ENCODE measurements at places on chromosomes 13 and 19.

DNA sequence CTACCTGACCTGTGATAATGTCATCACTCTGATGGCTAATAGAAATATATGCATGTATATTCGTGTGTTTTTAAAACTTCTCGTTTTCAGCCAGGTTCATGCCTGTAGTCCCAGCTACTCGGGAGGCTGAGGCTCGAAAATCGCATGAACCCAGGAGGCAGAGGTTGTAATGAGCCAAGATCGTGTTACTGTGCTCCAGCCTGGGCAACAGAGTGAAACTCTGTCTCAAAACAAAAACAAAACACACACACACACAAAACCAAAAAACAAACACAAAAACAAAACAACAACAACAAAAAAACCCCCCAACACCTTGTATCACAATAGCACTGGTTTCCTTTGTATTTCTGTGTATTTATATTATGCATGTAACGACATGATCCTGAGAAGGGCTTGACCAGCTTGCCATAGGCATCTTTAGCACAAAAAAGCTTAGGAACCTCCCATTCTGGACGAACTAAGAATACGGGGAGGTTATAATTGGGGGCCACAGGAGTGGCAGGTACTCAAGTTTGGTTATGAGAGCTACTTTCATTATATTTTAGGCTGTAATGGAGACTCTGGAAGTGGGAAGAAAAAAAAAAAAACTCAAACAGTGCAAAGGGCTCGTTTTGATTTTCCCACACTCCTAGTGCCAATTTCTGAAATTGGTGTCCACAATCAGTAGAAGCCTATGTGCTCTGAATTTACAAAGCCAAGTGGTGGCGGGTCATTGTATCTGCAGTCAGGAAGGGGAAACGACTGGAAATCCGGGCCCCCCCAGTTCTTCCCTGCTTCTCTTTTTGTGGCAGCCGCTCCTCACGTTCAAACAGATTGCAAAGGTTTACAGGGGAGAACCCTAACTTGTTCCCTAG is 1.2 kb upstream of the ACP7 start:
- DNase-seq = no peak

- DNase-seq = no peak
Measured at GRCh38 chr13:20114066-20114610, 46.7 kb downstream of the GJA3 start.

DNA sequence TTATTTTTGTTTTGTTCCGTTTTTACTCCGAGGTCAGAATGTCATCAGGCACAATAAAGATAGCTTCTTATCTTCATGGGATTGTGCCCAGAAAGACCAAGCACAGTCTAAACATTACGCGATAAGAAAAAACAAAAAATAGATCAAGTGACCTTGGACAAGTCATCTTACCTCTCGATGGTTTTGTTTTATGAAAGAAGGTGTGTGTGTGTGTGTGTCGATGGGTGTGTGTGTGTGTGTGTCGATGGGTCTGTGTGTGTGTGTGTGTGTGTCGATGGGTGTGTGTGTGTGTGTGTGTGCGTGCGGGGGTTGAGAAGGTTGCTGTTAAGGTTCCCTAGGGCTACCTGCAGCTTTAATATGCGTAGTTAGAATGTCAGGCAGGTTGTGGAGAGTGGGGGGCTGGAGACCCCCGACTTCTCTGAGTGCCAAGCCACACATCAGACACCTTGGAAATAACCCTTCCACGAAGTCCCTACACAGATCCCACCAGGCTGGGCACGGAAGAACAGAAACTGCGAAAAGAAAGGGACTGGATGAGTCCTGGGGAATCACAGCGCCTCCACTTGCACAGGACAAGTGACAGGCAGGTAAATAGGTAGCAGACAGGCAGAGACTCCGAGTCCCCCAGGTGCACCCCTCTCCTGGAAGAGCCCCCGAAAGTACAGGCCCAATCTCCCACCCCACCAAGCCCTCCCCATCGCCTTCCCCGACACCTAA is 458 bp upstream of the ATP8A2 start:
- no peak for DNase-seq

DNA sequence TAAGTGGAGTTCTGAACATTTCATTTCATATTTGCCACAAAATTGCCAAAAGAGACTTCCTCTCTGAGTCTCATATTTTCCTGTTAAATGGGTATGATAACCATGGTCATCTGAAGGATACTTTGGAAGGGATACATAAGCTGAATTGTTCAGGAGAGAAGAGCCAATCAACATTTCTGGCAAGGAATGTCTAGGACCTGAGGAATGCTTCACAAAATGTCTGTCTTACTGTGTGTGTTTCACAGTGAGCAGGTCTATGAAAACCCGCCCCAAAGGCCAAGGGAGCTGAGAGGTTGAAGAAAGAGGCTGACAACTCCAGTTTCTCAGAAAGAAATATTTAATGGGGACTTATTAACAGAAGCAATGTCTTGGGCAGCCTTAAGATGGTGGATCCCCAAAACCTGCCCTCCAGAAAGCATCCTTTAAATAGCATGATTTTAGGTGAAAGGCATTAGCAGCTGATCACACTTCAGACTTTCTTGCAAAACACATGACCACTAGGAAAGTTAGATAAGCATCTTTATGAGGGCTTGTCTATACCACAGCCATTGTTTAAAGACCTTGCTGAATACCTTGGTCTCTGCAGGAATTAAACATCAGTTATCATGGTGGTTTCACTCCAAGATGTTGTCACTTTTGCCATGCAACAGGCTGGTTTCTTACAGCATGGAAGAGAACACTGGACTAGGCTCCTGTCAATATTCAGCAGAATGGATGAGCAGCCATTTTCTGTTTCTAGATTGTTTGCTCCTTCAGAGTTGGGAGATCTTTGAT is 78.9 kb downstream of the TNFSF11 start:
- DNase-seq = no peak

DNA sequence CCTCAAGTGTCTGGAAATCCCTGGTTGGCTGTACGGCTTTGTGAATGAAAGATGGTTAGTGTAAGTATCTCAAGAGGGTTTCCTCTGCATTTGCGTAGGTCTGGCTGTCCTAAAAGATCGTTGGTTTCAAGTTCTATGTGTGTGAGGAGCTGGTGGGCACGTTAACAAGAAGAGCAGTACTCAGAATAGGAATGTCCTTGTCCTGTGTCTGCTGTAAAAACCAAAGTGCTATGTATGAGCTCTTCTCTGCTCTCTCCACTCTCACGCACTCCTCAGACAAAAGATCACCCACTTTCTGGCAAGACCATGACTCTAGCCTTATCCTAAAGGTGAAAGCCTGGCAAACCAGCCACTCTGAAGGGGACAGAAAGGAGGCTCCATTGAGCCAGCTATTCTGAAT is 39.1 kb downstream of the USP12 start:
- no peak for DNase-seq

DNA sequence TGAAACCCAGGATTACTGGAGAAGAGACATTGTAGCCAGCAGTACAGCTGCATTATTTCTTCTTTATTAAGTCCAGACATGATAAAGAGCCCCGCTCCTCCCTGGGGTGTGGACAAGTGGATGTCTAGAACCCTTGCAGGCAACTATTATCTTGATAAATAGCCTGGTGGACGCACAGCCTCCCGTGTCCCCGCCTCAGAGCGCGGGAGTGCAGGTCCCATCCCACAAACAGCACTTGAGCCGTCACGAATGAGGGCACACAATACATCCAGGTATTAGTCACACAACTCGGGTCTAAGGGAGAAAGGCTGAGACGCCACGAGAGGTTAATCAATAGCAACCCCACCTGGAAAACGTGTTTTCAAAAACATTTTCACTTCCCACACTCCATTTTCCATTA is 213.2 kb upstream of the SOX1 start:
- no peak for DNase-seq

DNA sequence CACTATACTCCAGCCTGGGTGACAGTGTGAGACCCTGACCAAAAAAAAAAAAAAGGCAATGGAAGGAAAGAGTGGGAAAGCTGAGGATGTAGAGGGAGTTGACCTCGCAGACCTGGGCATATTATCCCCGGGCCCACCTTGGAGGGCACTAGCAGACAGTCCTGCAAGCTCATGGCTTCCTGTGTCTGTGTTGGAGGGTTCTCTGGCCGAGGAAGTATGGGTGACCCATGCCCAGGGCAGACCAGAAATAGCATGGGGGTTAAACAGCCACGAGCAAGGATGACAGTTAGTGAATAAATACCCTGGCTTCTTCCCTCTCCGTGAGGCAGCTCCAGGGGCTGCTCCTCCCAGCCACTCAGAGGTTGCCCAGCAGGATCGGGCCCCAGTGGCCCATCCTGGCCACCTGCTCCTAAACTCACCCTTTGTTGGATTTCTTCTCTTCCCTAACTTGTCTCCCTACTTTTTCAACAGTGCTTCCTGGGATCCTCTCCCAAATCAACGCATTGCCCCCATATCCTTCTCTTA is 485.8 kb downstream of the ZNF536 start:
- DNase-seq = no peak

GRCh38 chr13:61463024-61463423 is 47.4 kb upstream of the PCDH20 start:
- no peak for DNase-seq

- no peak for DNase-seq
Measured at GRCh38 chr13:21796066-21796465, 125.2 kb downstream of the FGF9 start.

GRCh38 chr13:49740870-49741269 is 49.6 kb upstream of the EBPL start:
- DNase-seq = no peak

DNA sequence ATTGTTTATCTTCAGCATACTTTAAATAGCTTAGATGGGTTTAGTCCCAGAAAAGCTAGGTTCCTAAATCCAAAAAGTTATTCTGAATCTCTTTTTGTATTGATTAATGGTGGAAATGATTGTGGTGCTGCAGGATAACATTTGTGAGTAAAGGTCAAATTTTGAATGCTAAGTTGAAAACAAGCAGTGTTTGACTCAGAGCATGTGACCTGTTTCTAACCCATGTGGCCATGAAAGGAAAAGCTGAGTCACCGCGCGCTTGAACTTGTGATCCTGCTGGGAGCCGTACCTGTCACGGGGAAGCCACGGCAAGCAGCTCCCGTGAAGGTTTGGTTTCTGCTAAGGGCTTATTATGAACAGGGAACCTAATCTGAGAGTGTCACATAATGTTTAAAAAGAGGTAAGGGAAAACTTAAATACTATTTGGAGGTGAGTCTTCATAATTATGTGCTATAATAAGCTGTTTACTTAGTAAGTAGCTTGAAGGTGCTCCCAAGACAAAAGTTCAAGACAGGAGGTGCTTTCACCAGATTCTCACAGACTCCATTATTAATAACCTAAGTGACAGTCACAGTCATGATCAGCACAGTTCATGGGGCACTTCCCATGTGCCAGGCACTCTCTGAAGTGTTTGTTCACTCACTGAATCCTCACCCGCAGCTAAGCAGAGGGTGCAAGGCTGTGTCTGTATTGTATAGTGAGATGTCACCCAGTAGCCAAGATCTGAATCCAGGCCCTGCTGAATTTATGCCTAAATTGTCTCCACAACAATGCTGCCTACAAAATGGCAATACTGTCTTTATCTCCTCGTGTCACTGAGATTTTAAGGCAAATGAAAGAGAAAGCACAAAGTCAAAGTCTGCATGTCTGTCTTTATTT is 286.5 kb downstream of the MYO16 start:
- peak; percentile 76 for DNase-seq

- DNase-seq = no peak
Measured at GRCh38 chr19:6261883-6262282, 17.9 kb downstream of the MLLT1 start.

DNA sequence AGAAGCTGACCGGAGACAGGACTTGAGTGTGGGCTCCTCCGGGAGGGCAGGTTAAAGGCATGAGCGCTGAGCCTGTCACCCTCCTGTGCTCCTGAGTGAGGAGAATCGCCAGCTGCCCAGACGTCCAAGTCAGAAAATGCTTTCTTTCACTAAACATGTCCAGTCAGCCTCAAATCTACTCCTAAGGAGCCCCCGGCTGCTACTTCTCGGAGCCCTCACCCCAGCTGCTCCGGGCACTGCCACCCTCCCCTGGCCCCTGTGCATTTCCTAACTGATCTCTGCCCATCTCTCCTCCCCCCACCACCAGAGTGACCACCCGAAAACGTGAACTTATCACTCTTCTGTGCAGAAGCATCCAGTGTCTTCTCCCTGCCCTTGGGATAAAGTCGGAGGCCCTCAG is 277.5 kb upstream of the SOX1 start:
- no peak for DNase-seq

GRCh38 chr19:10269333-10270179 is 1.4 kb upstream of the ICAM1 start:
- DNase-seq = peak; percentile 88

DNA sequence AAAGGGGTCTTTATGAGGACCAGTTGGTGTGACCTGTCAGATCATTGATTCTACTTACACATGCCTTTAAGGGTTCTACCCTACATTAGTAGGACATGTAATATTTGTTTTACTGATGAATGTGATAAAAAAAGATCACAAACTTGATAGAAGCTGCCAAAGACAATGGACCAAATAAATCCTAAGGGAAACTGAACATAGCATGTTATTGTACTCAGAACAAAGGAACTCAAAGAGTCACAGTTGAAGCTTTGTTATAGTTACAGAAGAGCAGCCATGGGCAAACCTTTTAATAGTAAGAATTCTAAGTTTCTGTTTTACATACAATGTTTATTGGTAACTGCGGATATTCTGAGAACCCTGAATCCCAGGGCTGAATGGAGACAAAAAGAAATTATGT is 780.1 kb downstream of the SLITRK6 start:
- no peak for DNase-seq

DNA sequence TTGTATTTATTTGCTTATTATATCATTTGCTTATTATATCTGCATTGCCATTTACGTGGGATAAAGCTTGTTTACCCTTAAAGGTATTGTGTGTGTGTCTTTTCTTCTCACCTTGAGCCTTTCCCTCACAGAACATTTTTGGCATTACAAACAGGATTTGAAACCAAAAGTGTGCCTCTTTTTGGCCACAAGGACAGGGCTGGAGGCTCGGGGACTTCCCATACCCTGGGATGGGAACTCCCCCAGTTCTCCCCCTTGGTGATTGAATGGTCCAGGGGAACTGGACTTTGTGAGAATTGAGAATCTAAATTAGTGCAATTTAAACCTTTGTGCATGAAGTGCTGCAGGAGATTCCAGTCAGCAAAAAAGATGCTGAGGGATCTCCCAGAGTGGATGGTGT is 2.4 kb upstream of the ZNF506 start:
- DNase-seq = no peak

DNA sequence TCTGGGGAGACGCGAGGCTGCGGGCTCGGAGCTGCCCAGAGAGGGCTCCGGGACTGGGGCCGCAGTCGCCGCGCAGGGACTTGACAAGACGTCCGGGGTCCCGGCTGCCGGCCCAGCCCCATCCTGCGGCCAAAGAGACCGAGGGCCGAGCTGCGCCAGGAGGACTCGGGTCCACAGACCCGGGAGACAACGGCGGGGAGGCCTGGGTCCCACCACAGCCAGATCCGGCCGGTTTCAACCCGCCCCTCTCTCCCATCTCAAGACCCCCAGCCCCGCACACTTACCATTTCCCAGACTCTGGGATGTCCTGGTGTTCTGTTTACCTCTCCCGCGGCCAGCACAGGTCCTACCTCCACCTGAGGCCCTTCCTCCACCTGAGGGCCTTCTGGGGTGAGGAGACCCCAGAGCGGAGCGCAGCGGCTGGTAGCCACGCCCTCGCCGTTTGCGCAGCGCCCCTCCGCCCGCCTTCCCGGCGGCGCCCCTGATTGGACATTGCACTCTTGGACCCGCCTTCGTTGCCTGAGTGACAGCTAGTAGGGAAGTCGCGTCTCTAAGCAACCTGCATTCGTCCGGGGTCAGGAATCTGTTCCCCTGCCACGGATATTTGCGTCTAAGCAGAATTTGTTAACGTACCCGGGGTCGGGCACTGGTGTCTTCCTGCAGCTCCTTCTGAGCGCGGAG is at the start of gene ZNF709:
ZNF709 (minus strand) TSS at position 446 of the 681 bp plus-strand sequence; CDS start at position 287, 159 bp downstream.
- DNase-seq = peak; percentile 88

- no peak for DNase-seq
Measured at GRCh38 chr13:38463048-38463447, 113.4 kb downstream of the UFM1 start.

All from stimulated activated CD4-positive, alpha-beta T cell treated with anti-CD3 and anti-CD28 coated beads, Interleukin-4, amount 100 ng/mL, for 1 hour (primary cell).